ENCODE measurements at places on chromosomes 7 and 10.

DNA sequence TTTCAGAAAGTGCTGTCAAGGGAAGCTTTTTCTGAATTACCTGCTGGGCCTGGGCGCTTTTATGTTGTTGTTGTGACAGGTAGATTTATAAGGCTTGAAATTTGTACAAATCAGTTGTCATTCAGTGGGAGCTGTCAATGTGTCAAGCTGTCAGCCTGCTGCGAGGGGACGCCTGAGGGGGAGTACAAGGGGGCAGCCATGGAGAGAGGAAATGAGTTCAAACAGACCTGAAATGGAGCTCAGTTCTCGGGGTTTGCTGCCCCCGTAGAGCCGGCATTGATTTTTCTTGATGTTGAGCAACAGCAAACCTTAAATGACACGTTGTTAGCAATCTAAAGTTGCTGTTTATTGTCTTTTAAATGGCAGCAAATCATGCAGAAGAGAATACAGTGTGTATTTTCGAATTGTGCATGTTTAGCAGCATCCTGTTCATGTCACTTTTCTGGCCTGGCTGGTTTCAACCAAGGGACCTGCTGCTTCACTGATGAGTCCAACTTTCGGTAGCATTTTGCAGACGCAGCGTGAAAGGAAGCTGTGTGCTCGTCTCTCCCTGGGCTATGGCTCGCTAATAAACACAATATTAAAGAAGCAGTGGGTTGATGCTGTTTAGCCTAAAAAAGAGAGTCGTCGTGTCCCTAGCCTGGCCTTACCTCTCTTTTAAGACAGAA lies 166.5 kb downstream of the LRMDA start:
- DNase-seq, result no peak

- no peak for DNase-seq
These were observed 57.9 kb upstream of the INPP5A start for GRCh38 chr10:132479603-132480221.

GRCh38 chr7:154442939-154443338 lies 390.7 kb downstream of the DPP6 start:
- no peak for DNase-seq

GRCh38 chr10:23204773-23205172 lies 12.7 kb downstream of the PTF1A start:
- DNase-seq, result no peak

- DNase-seq, result peak; percentile 70
These were observed 11.1 kb downstream of the PKD1L1 start for GRCh38 chr7:47937065-47937687.

All from stimulated activated effector memory CD8-positive, alpha-beta T cell treated with anti-CD3 and anti-CD28 coated beads, Interleukin-12 subunit alpha, Interleukin-12 subunit beta, amount 100 ng/mL, for 72 hours (primary cell).